ENCODE measurements at places on chromosomes 12 and 14. TPM values are rescaled to one million over a fixed set of nuclear protein-coding genes. Genes with fewer than 3 reads are reported as not detected.

RNF212B gene
- not detected for total RNA-seq

ARHGEF25 gene
- 72.0 TPM for total RNA-seq

SLC25A21 gene
- total RNA-seq = 1.3 TPM

CACNA1C gene
- 114 TPM for total RNA-seq

SPRING1 gene
- 18.9 TPM for total RNA-seq

DNA sequence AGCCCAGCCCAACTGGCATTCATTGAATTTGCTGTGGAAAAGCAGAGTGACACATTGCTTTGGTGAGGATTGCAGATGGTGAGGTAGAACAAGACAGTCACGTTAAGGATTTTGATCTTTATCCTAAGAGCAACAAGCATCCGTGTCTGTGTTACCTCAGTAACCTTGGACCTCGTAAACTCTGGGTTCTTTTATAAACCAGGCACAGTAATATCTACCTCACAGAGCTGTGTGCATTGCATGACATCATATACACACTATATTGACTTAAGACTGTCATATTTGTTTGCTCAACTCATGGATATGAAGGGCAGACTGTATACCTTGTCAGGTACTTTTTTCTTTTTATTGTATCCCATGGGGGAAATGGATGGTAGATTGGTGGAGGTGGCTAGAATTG lies 156.2 kb downstream of the ETV6 start:
- H3K36me3 ChIP-seq = no peaks in the 10 kb centered on the region
- H3K27ac ChIP-seq = no peak overlapping the region
- H3K4me3 ChIP-seq = no peak overlapping the region
- DNase-seq = no peak
- no peaks in the 10 kb centered on the region for H3K4me1 ChIP-seq

- H3K4me1 ChIP-seq = no peaks in the 10 kb centered on the region
- H3K27ac ChIP-seq = no peak overlapping the region
- DNase-seq = no peak
- no peaks in the 10 kb centered on the region for H3K36me3 ChIP-seq
- H3K27me3 ChIP-seq = no peaks in the 10 kb centered on the region
These were observed 161.7 kb downstream of the SLC15A4 start for GRCh38 chr12:128662101-128662500.

GRCh38 chr12:64170730-64171129 lies 51.4 kb downstream of the KICS2 start:
- H3K4me1 ChIP-seq = no peaks in the 10 kb centered on the region
- no peak overlapping the region for H3K27ac ChIP-seq
- no peak for DNase-seq
- no peaks in the 10 kb centered on the region for H3K27me3 ChIP-seq

DNA sequence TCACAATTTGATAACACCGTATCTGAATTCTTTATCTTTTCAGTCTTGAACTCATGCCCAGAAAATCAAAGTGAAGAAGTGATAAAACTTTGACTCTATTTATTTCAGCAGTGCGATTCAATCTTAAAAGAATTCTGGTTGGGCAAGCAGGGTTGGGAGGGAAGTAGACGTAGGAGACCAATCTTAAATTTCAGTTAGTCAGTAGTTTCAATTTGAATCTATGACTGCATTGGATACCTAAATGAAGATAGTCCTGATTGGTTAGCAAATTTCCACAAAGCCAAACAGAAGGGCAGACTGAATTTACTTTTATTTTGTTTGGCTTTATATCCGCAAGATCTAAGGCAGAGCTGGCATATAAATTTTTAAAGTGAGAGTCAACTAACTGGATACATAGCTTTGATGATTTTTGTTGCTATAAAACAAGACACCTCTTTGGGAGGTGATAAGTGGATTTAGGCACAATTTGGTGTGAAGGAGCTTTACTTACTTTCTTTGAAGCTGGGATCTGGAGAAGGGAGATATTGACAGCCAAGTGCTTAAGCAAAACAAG lies 2.6 kb downstream of the ACSS3 start:
- H3K27me3 ChIP-seq = no peaks in the 10 kb centered on the region
- peaks cover 3% of the 10 kb centered on the region for H3K4me1 ChIP-seq
- no peak overlapping the region for H3K27ac ChIP-seq

GRCh38 chr12:57548013-57548315 lies 972 bp upstream of the DCTN2 start:
- no peaks in the 10 kb centered on the region for H3K4me1 ChIP-seq
- H3K27ac ChIP-seq = no peak overlapping the region
- no peak for DNase-seq
- H3K27me3 ChIP-seq = no peaks in the 10 kb centered on the region
- no peaks in the 10 kb centered on the region for H3K36me3 ChIP-seq

GRCh38 chr12:115382681-115383080 lies 698.7 kb upstream of the TBX3 start:
- H3K4me3 ChIP-seq = no peak overlapping the region
- no peak for DNase-seq
- H3K36me3 ChIP-seq = no peaks in the 10 kb centered on the region
- H3K4me1 ChIP-seq = no peaks in the 10 kb centered on the region

DNA sequence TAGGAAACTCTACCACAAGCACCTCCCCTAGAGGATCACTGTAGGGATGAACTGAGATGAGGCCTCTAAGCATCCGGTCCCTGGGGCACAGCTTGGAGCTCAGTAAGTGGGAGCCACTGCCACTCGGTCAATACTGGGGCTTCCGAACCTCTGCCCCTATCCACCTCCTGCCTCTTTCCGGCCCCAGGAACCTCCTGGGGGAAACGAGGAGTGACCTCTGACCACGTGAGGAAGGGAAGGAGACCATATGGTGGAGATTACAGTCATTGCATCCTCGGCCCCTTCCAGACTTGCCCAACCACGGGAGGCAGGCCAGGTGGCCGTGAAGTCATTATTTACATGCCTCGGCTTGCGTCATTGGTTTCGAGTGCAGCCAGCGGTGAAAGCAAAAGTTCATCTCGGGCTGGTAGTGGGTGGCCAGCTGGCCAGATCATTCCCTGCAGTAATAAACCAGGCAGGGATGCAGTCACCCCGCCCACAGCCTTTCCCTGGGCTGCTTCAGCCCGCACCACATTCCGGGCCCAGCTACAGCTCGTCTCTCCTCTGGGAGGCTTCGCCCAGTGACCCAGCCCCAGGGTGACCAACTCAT lies 65.4 kb downstream of the C14orf132 start:
- no peak overlapping the region for H3K4me3 ChIP-seq
- no peaks in the 10 kb centered on the region for H3K4me1 ChIP-seq
- no peak overlapping the region for H3K27ac ChIP-seq
- DNase-seq = peak; percentile 92

GRCh38 chr14:52738409-52738808 lies 8.4 kb downstream of the STYX start:
- H3K27ac ChIP-seq = no peak overlapping the region
- DNase-seq = no peak
- no peaks in the 10 kb centered on the region for H3K36me3 ChIP-seq
- no peak overlapping the region for H3K4me3 ChIP-seq
- H3K4me1 ChIP-seq = no peaks in the 10 kb centered on the region

DNA sequence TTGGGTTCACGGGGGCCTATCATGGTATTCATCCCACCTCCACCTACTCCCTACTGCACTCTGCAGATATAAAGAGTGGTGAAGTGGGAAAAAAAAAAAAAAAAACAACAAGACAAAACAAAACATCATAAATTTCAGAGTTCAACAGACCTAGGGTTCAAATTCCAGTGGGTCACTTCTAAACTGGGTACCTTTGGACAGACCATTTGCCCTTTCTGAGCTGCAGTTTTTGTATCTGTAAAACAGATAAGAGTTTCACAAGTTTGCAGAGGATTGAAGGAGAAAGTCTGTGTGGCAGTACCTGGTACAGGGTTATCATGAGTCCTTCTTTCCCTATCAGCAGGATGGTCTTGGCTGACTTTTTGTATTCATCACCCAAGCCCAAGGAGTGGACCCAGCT lies 211.2 kb upstream of the EEA1 start:
- H3K4me1 ChIP-seq = no peaks in the 10 kb centered on the region
- H3K27ac ChIP-seq = no peak overlapping the region
- no peak overlapping the region for H3K4me3 ChIP-seq
- H3K36me3 ChIP-seq = no peaks in the 10 kb centered on the region
- no peaks in the 10 kb centered on the region for H3K27me3 ChIP-seq
- no peak for DNase-seq

GRCh38 chr12:99911967-99912366 lies 72.8 kb downstream of the ANKS1B start:
- no peak for DNase-seq
- peak overlapping the region; percentile 26 for H3K4me3 ChIP-seq
- H3K27me3 ChIP-seq = no peaks in the 10 kb centered on the region
- H3K36me3 ChIP-seq = no peaks in the 10 kb centered on the region
- H3K4me1 ChIP-seq = peaks cover 4% of the 10 kb centered on the region
- no peak overlapping the region for H3K27ac ChIP-seq

DNA sequence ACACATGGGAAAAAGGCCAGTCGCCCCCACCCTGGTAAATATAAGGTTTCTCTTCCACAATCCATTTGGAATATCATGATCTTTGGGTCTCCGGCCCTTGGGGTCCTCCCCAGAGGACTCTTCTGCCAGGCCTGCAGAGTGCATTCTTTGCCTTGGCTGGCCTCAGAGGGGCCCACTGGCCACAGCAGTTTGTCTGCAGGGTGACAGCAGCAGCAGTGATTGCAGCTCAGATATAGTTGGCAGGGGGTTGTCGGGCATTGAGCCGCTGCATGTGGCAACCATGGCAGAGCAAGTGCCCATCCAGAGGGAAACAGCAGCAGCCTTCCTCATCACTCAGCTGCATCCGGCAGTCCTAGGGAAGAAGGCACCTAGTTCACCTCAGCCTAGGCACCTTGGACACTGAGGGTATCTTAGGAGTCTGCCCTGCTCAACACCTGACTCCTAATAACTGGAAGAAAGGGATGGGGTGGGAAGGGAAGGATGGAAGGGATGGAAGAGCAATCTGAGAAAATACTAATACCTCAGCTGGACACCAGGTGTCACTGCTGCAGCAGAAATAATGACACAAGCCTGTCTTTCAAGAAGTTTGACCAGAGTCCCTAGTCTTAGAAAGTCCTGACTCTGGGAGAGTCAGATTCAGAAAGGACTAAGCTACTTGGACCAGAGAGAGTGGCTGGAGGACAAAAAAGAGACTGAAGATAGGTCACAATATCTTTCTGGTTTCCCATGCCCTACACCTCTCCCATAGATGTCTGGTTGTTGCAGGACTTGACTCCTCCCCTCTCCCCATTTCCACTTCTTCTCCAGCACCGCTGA lies 8.9 kb downstream of the AJUBA start:
- no peak overlapping the region for H3K4me3 ChIP-seq
- peaks cover 3% of the 10 kb centered on the region for H3K36me3 ChIP-seq
- H3K4me1 ChIP-seq = peaks cover 5% of the 10 kb centered on the region
- no peak overlapping the region for H3K27ac ChIP-seq
- H3K27me3 ChIP-seq = no peaks in the 10 kb centered on the region
- DNase-seq = no peak

Measured in aorta (tissue), 5 donors.